ENCODE measurements at places on chromosomes 4 and X.

GRCh38 chrX:47586043-47586787 lies 4.0 kb downstream of the TIMP1 start:
- DNase-seq, result no peak

- DNase-seq, result peak; percentile 98
These were observed at the start of gene SLC25A6 for GRCh38 chrX:1391707-1392375. SLC25A6 (minus strand) TSS chrX:1392113; CDS start chrX:1392009, 104 bp downstream.

- no peak for DNase-seq
These were observed 341.4 kb upstream of the INTU start for GRCh38 chr4:127291316-127291715.

DNA sequence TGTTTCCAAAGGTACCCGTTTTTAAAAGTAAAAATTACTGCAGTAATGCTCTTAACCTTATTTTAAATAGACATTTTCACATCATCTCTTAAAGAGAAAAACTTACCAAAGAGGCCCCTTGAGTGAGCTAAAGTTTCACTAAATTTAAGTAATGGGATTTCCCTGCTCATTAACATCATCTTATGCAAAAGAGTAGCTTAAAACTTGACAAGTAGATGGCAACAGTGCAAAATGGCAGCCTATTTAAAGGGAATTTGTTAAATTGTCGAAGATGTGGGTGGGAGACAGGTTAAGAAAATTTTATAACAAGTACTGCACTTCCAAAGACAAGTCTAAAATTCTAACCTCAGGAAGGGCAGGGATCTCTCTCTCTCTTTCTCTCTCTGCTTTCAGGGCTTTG lies 271.7 kb upstream of the LDB2 start:
- DNase-seq, result no peak

GRCh38 chr4:155735496-155735895 lies 23.3 kb upstream of the GUCY1B1 start:
- no peak for DNase-seq

DNA sequence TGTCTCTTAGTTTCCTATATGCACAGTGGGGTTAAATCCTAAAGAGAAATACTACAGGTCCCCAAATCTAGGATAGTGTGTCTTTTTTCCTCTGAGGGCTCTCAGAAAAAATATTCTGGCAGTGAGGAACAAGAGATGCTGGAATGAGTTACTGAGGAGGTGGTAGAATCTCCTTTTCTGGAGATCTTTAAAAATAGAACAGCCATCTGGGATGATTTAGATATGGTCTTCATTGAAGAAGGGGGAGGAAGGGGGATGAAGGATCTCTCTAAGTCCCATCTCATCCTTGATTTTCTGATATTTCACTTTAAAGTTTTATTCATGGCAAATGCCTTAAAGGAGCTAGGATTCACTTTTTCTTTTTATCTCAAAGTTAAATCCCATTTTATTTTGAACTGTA lies 235.0 kb downstream of the MAML3 start:
- DNase-seq, result no peak

DNA sequence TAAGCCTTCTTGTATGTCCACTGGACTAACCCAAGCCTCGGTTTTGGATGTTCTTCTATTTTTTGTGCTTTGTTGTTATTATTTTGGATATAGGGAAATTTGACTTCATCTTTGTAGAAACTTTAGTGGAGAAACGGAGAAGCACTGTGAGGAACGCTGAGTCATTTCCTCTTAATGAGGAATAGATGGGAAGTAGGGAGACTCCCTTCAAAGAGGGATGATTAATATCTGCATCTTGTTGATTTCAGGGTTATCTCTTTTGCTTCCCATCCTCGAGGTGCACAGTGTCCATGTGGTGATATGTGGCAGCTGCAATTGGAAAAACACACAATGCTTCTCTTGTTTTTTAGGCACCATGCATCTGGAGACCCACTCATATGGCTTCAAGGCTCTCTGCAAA lies 1147.9 kb downstream of the NLGN4X start:
- DNase-seq, result no peak

GRCh38 chr4:155565776-155566175 lies 100.9 kb upstream of the GUCY1A1 start:
- no peak for DNase-seq

- DNase-seq, result no peak
These were observed 22.4 kb downstream of the FAT1 start for GRCh38 chr4:186701273-186701672.

DNA sequence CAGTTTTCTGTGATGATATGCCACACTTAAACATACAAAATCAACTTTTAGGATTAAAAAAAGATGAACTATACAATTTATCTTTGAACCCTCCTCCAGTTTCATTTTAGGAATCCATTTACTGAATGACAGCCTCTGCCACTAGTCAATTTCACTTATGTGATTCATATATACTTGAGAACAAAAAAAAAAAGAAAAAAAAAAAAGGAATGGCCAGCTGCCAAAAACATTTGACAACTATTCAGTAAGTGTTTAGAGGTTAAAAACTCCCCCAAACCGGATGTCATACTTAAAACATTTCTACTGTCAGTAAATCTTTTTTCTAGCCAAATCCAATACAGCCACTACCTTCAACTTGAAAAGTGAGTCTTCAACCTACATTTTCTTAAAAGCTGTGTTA lies 266.7 kb upstream of the MAGEB2 start:
- DNase-seq, result no peak

DNA sequence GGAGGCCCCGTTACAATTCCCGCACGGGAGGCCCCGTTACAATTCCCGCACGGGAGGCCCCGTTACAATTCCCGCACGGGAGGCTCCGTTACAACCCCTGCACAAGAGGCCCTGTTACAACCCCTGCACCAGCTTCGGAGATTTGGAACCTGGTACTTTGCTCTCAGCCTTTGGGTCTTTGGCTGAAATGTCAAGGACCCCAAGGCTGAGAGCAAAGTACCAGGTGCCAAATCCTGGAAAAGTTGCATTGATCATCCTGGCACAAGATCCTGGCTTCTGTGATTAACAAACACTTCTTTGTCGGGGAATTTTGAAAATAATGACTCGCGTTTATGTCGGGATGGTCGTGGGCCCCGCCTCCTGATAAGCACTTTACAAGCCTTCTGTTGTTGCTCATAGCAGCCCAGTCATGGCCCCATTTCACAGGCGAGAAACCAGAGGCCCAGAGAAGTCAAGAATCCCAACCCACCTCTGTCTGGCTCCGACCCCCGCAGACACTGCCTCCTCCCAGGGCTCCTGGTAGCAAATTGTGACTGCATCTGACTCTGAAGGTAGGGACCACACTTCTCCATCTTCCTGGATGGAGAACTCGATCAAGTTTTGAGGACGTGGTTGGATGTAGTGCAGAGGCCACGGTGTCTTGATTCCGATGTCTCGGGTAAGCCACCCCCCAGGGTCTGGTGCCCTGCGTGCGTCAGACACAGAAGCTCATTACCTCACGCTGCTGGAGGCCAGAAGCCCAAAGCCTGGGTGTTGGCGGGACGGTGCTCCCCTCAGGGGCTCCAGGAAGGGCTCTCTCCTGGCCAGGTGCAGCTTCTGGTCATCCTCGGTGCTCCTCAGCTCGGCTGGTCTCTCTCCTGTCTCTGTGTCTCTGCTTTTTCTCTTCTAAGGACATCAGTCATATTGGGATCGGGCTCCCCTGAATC lies 60.3 kb downstream of the ADRA2C start:
- DNase-seq, result no peak

Measured in hematopoietic multipotent progenitor cell treated with erythropoietin and hydrocortisone succinate and interleukin-3 and kit ligand, for 15 days (in vitro differentiated cells).